ENCODE measurements at places on chromosomes 2 and 18. TPM values are rescaled to one million over a fixed set of nuclear protein-coding genes. Genes with fewer than 3 reads are reported as not detected.

IL36A gene
- not detected for polyA plus RNA-seq

POTEF gene
- 0.18 TPM for polyA plus RNA-seq

COL3A1 gene
- polyA plus RNA-seq: 0.08 TPM

KRTCAP3 gene
- polyA plus RNA-seq: 1.4 TPM

CFAP65 gene
- not detected for polyA plus RNA-seq

CRYGC gene
- polyA plus RNA-seq: not detected

SERPINB11 gene
- not detected for polyA plus RNA-seq

DSG1 gene
- 0.16 TPM for polyA plus RNA-seq

CAVIN2 gene
- 63.4 TPM for polyA plus RNA-seq

DOK1 gene
- 27.7 TPM for polyA plus RNA-seq

LYPD1 gene
- not detected for polyA plus RNA-seq

RASGRP3 gene
- 1.5 TPM for polyA plus RNA-seq

MOGAT1 gene
- polyA plus RNA-seq: not detected

REG3G gene
- not detected for polyA plus RNA-seq

SP140 gene
- polyA plus RNA-seq: 0.19 TPM

CPO gene
- polyA plus RNA-seq: not detected

SERPINB7 gene
- polyA plus RNA-seq: not detected

NIF3L1 gene
- polyA plus RNA-seq: 44.5 TPM

MOB4 gene
- polyA plus RNA-seq: 20.4 TPM

CTLA4 gene
- polyA plus RNA-seq: 0.17 TPM

CNRIP1 gene
- polyA plus RNA-seq: 1.3 TPM

TANC1 gene
- 0.03 TPM for polyA plus RNA-seq

CHRND gene
- polyA plus RNA-seq: not detected

PTH2R gene
- 4.2 TPM for polyA plus RNA-seq

TTR gene
- polyA plus RNA-seq: 0.17 TPM

GRB14 gene
- polyA plus RNA-seq: not detected

SPHKAP gene
- not detected for polyA plus RNA-seq
